ENCODE measurements at places on chromosomes 11 and 22. TPM values are rescaled to one million over a fixed set of nuclear protein-coding genes. Genes with fewer than 3 reads are reported as not detected.

AP2A2 gene
- 109 TPM for total RNA-seq

HSPB2 gene
- not detected for total RNA-seq

CASP5 gene
- not detected for total RNA-seq

GRCh38 chr11:45949992-45950407 lies 27.5 kb downstream of the LARGE2 start:
- no peak for DNase-seq

DNA sequence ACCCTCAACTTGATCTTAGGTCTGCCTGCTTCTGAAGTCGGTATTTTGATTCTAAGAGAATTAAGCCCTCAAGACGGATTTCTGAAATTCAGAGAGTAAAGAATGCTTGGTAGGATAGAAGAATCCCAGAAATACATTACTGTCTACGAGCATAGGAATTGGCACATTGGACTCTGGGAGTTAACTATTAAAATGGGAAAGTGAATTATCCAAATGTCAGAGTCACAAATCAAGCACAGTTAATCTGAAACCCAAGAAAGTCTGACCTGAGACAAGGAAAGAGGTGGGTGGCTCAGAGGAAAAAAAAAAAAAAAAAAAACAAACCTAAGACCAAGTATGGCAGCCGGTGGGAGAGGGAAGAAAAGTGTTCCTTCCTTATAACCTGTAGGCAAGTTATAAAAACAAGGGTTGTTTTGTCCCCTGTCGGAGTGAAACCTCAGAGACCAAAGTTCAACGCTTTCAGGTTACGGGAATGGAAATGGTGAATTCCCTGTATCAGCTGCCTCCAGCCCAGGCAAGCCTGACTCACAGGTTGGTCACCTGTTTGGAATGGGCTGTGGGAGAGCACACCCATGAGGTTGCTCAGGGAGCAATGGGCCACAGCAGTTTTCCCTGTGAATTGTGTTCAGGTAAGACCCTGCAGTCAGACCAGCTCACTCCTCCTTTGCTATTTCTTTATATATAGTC lies 139.0 kb downstream of the ETS1 start:
- DNase-seq = no peak

DNA sequence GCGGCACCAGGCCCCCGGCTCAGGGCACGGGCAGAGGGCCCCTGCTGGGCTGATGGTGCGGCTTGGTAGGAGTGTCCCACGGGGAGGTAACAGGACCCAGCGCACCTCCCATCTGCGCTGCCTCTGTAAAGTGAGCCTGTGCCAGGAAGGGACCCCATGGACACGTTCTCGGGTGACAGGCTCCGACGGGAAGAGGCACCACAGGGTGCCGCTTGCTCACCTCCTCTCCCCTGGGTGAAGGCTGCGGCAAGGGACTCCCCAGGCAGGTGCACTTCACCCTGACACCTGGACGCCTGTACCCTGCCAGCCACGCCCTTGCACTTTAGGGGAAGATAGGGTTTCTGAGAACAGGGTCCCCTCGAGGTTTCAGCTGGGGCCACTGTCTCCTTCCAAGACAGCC lies 48.1 kb downstream of the SHANK2 start:
- DNase-seq = no peak

GRCh38 chr22:43789452-43789851 lies 22.7 kb downstream of the EFCAB6 start:
- no peak for DNase-seq

- no peak for DNase-seq
Measured at GRCh38 chr11:15815246-15816195, 540.8 kb downstream of the SOX6 start.
